Hematopoietic multipotent progenitor cell treated with erythropoietin and hydrocortisone succinate and interleukin-3 and kit ligand, for 15 days (in vitro differentiated cells): ENCODE measurements at places on chromosomes 1 and 21.
A peak's percentile ranks its signal among the peaks of the same experiment; 100 is the strongest.

DNA sequence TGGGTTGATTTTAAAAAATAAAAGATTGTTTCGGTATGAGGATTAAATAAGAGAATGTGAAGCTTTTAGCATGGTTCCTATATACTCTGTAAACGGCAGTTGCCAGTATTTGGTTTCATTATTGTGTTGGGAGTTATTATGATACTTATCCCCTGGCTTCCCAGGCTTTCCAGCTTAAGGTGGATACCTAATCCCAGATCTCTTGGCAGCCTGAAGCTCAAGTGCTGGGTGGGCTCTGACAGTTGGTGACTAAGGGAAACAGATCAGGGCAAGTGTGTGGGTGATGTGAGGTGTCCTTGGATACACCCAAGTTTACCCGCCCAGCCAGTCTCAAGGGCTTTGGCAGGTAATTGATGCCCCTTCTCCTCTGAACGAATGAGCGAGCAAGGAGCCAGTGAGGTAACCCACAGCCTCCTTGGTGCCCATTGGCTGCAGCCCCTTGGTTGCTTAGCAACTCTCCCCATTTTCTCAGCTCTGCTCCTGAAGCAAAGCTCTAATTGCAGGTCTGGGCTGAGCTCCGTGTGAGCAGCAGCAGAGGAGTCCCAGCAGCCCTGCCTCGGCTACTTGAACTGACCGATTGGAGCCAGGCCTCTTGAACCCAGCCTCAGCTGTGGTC lies 6.1 kb downstream of the IPO13 start:
- peak; percentile 34 for DNase-seq

GRCh38 chr1:115829023-115829674 lies 11.8 kb downstream of the NHLH2 start:
- DNase-seq: no peak

- no peak for DNase-seq
These were observed 11.5 kb upstream of the C1orf105 start for GRCh38 chr1:172408958-172409357.

DNA sequence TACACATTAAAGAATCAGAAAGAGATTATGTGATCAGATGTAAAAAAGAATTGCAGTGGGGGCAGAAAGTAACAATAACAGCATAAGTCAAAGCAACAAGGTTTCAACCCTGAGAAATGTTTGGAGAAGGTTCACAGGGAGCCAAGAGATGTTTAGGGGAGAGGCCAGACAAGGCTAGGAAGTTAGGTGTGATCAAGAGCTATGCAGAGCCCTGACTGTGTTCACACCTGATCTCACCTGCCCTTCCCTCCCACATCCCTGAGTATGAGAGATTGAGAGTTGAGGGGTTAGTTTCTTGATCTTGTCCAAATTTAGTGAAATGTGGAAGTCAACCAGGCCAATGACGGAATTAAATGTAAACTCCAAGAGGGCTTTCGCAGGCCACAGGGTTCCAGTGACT lies 10.2 kb downstream of the PTPN14 start:
- no peak for DNase-seq

GRCh38 chr1:113983826-113984225 lies 4.6 kb downstream of the OLFML3 start:
- DNase-seq: no peak

DNA sequence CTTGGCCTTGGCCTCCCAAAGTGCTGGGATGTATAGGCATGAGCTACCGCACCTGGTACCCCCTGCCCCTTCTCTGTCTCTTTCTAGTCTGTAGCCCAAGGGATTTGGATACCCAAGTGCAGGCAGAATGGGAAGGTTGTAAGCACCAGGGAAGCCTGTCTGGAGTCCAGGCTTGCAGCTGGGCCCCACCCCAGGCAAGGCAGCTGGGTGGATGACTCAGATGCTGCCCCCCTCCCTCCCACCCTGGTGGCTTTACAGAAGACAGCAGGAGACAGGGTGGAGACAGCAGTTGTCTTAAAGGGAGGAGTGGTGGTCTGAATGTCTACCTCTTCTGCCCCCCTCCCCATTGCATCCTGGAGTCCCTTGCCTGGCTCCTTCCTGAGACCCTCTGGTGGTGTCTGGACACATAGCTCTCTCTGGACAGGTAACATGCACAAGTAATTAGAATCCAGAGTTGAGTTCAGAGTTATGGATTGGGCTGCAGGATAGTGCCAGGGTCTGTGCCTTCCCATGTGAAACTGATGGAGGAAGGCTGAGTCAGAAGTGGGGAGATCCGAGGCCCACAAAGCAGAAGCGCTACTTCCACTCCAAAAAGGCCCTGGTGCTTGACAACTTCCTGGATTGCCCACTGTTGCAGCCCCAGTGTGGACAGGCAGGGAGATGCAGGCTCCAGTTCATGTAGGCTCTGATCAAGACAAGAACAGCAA lies 5.1 kb downstream of the LMNA start:
- DNase-seq: peak; percentile 69

- no peak for DNase-seq
These were observed 11.9 kb downstream of the PACC1 start for GRCh38 chr1:212402666-212403321.

DNA sequence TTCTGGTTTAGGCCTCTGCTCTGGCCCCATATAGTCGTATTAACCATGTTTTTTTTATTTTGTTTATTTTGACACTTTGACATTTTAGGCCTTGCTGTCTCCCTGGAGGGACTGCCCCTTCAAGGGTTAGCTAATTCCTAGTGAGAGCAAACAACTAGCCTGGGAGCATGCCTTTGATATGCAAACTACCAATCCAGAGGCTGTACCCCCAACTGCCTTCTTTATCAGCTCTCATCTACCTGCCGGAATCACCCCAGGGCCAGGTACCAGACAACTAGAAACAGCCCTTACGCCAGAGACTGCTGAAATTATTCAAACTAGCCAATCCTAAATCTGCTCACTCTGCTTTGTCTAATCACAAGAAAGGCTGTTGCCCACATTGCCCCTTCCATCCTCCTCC lies 13.0 kb upstream of the ST6GALNAC5 start:
- no peak for DNase-seq

DNA sequence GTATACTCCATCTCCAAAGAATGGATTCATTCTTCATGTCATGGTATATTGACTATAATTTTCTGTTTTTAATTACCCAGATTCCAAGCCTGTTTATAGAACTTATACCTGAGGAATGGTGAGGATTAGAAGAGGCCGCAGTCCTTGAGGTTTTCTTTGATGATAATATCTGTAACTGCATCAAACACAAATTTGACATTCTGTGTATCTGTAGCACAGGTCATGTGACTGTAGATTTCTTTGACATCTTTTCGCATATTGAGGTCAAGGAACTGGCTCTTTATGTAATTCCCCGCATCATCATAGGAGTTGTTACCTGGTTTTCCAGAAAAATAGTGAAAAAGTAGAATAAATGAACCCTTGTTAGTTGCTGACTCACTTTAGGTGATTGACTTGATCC lies 16.2 kb downstream of the GNAT2 start:
- DNase-seq: no peak

- DNase-seq: no peak
These were observed 263.9 kb downstream of the NTNG1 start for GRCh38 chr1:107404756-107405155.

DNA sequence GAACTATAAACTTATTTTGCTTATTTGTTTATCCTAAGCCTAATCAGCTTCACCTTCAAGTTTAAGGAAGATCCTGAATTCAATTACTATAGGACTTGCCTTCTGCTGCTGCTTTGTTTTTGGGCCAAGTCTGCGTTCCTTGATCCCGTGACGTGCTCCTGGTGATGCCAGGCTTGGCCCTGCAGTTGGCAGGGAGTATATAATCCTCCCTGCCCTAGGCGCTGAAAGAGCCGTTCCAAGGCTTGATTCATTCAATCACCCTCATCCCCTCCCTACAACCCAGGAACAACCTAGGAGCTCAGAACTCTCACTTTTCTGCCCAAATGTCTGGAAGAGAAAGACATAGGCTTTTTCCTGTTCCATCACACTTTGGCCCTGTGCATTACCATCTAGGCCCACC lies 12.4 kb upstream of the LRRN2 start:
- no peak for DNase-seq

GRCh38 chr21:46518983-46519583 lies 60.4 kb downstream of the DIP2A start:
- no peak for DNase-seq

GRCh38 chr1:243962541-243962940 lies 88.5 kb upstream of the ZBTB18 start:
- DNase-seq: no peak

- no peak for DNase-seq
These were observed 30.6 kb upstream of the HYI start for GRCh38 chr1:43484367-43484766.

DNA sequence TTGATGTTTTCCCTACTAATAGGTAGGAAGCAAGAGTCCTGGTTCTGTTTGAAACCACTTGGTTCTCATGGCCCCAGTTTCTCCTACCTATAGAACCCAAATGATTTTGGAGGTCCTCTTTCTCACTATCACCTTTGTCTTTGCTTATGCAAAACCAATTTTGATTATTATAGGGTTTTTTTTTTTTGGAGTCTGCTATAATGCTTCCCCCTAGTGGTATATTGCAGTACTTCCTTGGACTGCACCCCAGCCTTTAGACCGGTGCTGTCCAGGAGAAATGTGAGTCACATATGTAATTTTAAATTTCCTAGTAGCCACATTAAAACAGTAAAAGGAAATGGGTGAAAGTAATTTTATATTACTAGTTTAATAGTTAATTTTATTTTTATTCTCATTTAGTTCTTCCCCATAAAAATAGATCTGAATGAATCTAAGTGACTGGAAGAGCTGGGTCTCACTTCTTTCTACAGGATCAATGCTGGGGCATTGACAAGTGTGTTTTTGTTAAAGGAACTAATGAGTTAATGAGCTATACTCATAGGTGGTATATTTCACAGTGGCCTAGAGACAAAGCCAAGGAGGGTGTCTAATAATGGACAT lies 10.6 kb downstream of the FCMR start:
- DNase-seq: peak; percentile 60

GRCh38 chr1:56206391-56206790 lies 373.0 kb downstream of the PLPP3 start:
- DNase-seq: no peak

DNA sequence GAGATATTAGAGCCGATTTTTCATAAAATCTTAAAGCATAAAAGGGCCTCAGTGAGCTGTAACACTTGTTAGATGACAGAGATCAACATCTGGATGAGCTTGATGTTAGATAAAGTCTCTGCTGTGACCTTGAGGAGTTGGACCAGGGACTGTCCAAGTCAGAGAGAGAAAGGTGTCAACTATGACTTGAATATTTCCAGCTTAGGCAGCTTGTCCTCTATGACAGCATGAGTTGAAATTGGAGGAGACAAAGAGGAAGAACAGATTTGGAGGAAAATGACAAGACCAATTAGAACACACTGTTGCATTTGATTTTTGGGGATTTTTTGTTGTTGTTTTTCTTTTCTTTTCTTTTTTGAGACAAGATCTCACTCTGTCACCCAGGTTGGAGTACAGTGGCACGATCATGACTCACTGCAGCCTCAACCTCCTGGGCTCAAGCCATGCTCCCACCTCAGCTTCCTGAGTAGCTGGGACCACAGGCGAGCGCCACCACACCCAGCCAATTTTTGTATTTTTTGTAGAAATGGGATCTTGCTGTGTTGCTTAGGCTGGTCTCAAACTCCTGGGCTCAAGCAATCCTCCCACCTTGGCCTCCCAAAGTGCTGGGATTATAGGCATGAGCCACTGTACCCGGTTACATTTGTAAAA lies 35.3 kb upstream of the CLIC4 start:
- no peak for DNase-seq

GRCh38 chr1:245001252-245001651 lies 136.9 kb upstream of the HNRNPU start:
- DNase-seq: no peak

GRCh38 chr21:42377211-42377950 lies 11.0 kb upstream of the TFF1 start:
- no peak for DNase-seq

DNA sequence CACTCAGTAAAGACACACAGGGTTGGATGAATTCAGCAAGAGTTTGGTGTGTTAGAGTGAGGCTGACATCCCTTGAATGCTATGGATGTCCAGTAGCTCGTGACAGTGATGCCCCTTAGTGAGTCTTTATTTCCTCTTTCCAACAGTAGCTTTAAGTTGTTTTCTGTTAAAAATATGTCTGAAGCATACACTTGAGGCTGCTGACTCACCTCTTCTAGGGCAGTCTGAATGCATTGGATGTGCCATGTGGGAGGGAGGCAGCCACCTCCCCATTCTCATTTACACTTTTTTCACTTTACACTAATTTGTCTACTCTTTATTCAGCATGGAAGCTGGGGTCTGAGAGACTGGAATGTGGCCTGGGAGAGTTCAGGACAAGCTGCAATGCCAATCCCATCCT lies 17.6 kb downstream of the NOS1AP start:
- DNase-seq: no peak

GRCh38 chr1:241638909-241639622 lies 1.1 kb downstream of the CHML start:
- DNase-seq: no peak

GRCh38 chr1:162633081-162633762 lies 958 bp downstream of the DDR2 start:
- no peak for DNase-seq

DNA sequence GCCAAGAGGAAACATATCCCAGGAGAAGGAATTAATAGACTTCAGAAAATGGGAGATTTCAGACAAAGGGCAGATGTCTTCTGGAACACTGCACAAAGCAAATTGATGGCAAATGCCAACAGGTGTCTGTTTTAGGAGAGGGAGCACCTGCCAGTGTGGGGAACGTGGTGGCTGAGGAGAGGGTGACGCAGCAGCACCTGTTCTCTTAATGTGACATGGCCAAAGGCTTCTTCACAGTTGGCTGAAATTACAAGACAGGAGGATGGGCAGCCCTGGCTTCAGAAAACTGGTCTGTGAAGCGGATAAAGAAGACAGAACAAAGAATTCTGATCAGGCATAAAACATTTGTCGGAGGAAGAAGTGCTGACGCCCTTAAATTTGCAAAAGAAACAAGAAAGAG lies 178.7 kb upstream of the RUNX1 start:
- DNase-seq: no peak

DNA sequence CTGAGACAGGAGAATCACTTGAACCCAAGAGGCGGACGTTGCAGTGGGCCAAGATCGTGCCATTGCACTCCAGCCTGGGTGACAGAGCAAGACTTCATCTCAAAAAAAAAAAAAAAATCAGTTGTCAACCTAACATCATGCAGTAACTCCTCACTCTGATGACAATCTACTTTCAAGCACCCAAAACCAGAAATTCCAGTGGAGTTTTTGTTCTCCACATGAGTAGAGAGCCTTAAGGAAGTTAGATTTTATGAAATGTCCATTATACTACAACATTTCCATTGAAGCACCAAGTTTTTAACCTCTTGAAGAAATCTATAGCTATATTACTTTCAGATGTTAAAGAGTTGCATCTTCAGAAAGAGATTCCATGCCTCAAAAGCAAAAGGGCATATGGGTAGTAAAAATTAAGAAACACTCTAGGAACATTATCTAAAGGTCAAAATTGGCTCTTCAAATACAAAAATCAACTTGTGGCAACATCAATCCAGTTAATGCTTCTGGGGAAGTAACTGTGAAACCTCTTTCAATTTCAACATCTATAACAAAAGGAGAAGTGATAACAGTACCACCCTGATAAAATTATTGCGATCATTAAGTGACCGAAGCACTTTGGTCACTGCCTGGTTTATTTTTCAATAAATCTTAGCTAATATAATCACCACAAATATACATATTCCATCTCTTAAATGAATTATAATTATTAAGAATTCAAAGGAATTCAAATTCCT lies 7.7 kb downstream of the LPGAT1 start:
- DNase-seq: no peak

GRCh38 chr1:181239086-181239485 lies 150.6 kb downstream of the IER5 start:
- DNase-seq: no peak

GRCh38 chr1:98429965-98430443 lies 231.5 kb upstream of the SNX7 start:
- DNase-seq: no peak

GRCh38 chr1:33349081-33349759 lies 28.3 kb upstream of the A3GALT2 start:
- DNase-seq: peak; percentile 40
